CD4-positive, alpha-beta memory T cell (primary cell): ENCODE measurements at places on chromosomes 5 and 9. TPM values are rescaled to one million over a fixed set of nuclear protein-coding genes. Genes with fewer than 3 reads are reported as not detected.

DNA sequence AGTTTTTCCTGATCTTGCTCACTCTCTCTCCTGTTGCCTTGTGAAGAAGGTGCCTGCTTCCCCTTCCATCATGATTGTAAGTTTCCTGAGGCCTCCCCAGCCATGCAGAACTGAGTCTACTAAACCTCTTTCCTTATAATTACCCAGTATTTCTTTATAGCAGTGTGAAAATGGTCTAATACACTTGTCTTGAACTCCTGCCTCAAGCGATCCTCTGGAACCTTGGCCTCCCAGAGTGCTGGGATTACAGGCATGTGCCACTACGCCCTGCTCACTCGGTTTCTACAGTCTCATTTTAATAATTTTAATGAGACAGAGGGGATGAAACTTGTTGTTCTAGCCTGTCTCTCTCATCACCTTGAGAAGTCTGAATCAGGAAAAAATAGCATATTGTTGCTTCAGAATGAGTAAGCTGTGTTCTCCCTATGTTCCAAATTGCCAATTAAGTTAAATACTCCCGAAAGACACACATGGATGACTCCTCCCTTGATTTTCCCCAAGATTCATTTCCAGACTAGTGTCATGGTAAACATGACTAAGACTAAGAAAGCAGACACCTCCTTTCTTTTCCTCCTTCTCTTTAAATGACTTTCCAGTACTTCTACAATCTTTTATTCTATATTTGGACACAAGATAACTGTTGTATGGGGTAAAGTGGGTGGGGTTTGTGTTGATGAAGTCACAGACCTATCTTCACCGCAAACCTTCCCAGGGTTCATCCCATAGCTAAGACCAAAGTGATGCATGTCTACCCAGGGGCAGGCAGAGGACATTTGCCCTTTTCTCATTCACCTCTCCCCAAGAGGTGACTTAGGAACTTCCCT is 7.8 kb upstream of the DNAJC18 start:
- H3K4me1 ChIP-seq: peaks cover 66% of the 10 kb centered on the region
- H3K36me3 ChIP-seq: no peaks in the 10 kb centered on the region
- H3K27ac ChIP-seq: no peak overlapping the region
- no peak overlapping the region for H3K4me3 ChIP-seq
- no peak for DNase-seq

DNA sequence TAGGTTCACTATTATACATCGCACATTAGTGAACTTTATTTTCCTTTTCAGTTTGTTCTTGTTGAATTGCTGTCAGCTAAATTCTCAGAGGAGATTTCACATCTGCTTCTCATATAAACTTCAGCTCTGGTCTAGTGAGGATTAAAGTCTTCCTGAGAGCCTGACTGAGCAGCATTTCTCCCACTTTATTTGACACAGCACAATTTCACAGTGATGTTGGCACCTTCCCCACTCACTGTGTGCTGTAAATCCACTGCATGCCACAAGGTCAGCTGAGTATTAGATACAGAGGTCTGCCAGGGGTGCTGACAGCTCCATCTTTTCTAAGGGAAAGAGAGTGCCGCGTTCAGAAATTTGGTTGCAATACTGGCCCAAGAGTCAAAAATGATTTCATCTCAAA is 567.4 kb downstream of the PRR16 start:
- no peaks in the 10 kb centered on the region for H3K36me3 ChIP-seq
- no peaks in the 10 kb centered on the region for H3K27me3 ChIP-seq

- no peaks in the 10 kb centered on the region for H3K36me3 ChIP-seq
- H3K4me3 ChIP-seq: no peak overlapping the region
- H3K4me1 ChIP-seq: no peaks in the 10 kb centered on the region
- H3K27ac ChIP-seq: no peak overlapping the region
- DNase-seq: no peak
Measured at GRCh38 chr9:12065686-12066085, 627.5 kb upstream of the TYRP1 start.

DNA sequence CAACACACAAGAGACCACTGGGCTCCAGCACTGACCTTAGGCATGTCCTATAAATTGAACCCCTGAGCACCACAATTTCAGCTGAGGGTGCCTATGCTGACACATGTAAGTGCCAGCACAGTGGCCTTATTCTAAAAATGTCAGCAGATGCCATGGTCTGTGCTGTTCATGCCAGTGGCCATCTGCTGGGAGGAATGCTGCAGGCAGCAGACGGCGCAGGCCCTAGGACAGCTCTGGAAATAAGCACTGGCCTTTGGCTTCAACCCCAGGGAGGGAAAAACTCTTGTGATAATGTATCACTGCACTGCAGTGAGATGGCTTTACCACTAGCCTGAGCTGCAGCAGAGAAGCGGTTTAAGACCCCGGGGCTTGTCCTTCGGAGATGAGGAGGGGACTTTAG is 98.5 kb downstream of the SYK start:
- H3K27me3 ChIP-seq: no peaks in the 10 kb centered on the region
- no peaks in the 10 kb centered on the region for H3K36me3 ChIP-seq
- no peak overlapping the region for H3K4me3 ChIP-seq
- DNase-seq: no peak
- no peaks in the 10 kb centered on the region for H3K4me1 ChIP-seq

DNA sequence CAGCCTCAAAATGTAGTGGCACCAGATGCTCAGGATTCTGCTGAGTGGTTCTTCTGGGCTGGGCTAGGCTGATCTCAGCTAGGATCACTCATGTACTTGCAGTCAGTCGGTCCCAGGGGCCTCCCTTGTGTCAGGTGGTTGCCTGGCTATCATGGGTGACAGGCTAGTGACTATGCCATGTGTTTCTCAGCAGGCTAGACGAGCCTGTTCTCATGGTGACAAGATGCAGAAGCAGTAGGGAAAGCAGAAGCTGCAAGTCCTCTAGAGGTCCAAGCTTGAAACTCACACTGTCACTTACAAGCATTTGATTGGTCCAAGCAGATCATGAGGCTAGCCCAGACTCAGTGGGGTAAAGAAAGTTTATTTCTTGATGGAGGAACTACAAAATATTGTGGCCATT is 15.2 kb upstream of the KCNMB1 start:
- no peaks in the 10 kb centered on the region for H3K27me3 ChIP-seq
- H3K36me3 ChIP-seq: no peaks in the 10 kb centered on the region
- H3K4me3 ChIP-seq: no peak overlapping the region
- no peak for DNase-seq

- no peaks in the 10 kb centered on the region for H3K4me1 ChIP-seq
- H3K27ac ChIP-seq: no peak overlapping the region
- H3K27me3 ChIP-seq: peaks cover 4% of the 10 kb centered on the region
- H3K36me3 ChIP-seq: no peaks in the 10 kb centered on the region
Measured at GRCh38 chr5:126335886-126336285, 87.3 kb upstream of the GRAMD2B start.

DNA sequence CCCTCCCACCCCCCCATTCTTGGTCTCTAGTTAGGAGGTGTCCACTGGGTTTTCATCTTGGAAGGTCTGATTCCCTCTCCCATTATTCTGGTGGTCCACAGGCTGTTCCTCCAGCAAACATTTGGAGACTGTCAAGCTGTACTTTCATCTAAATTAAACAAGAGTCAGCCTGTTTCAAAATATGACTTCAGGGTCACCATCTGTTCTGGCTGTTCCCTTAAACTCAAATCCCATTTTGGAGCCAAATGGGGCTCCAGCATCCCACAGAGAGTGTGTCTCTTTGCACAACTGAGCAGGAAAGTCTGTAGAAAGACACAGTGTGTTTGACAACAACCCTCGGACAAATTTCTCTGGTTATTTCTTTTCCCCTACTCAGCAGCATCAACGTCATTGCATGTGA is 20.5 kb downstream of the COL15A1 start:
- H3K27me3 ChIP-seq: no peaks in the 10 kb centered on the region
- H3K27ac ChIP-seq: no peak overlapping the region
- H3K4me1 ChIP-seq: no peaks in the 10 kb centered on the region
- no peaks in the 10 kb centered on the region for H3K36me3 ChIP-seq

DNA sequence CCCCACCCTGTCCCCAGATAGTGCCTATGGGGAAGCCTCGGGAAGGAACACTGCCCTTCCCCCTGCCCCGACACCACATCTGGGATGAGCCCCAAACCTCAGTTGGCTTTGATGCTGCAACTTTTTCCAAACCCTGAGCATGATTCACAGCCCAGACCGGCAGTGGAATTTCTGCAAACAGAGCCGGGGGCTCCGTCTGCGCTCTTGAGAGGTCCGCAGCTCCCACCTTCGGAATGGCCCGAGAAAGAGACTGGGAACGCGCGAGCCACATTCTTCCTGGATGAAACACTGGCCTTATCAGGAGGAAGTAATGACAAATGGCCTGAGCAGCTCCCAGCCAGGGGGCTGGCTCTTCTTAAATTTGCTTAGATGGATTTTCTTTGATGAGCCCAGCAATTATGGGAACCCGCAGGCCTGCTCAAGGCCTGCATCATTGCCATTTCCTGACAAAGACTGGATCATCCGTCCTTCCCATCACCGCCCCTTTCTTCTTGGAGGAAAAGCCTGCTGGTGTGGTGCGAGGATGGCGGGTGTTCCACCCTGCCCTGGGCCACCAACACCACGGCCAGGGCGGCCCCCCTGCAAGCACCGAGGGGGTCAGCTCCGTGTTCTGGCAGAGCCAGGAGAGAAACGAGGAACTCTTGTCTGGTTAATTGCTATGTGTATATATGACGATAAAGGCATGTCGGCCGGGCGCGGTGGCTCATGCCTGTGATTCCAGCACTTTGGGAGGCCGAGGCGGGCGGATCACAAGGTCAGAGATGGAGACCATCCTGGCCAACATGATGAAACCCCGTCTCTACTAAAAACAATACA is 38.8 kb upstream of the COL5A1 start:
- no peaks in the 10 kb centered on the region for H3K36me3 ChIP-seq
- no peaks in the 10 kb centered on the region for H3K27me3 ChIP-seq
- no peak overlapping the region for H3K27ac ChIP-seq
- H3K4me1 ChIP-seq: no peaks in the 10 kb centered on the region
- H3K4me3 ChIP-seq: no peak overlapping the region

GRCh38 chr5:158538506-158539074 is 561.1 kb downstream of the EBF1 start:
- no peak for DNase-seq
- no peak overlapping the region for H3K4me3 ChIP-seq
- no peaks in the 10 kb centered on the region for H3K4me1 ChIP-seq
- H3K27me3 ChIP-seq: no peaks in the 10 kb centered on the region

GRCh38 chr5:43315263-43315662 is 2.1 kb upstream of the HMGCS1 start:
- no peaks in the 10 kb centered on the region for H3K36me3 ChIP-seq
- peaks cover 21% of the 10 kb centered on the region for H3K4me1 ChIP-seq
- H3K4me3 ChIP-seq: no peak overlapping the region
- no peaks in the 10 kb centered on the region for H3K27me3 ChIP-seq

DNA sequence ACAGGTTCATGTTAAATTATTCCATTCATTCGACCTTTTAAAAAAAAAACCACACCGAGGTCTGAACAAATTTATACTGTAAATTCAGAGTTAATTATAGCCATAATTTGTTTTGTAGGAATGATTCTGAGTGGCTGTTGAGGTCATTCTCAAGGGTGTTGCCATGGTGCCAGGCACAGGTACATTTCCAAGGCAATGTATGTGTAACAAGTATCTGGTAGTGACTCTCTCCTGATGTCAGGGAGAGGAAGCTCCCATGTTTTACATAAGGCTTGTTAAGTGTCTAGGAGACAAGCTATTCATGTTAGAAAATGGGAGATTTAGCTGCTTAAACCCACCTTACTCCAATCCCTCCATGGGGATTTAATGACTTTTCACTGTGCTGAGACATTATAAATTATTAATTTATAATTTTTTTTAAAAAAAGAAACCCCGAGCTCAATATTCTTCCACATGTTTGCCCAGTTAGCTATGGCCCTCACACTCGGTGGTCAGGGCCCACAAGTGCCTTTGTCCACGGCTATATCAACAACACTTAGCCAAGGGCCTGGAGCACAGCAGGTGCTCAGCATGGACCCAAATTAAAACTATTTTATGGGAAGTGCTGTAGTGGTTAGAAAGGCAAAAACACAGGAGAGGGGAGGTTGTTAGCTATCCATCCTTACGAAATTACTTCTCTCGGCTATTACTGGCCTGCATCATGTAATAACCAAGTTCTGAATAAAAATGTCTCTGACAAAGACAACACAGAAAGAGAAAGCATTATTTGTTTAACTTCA is 154.6 kb upstream of the GNA14 start:
- peaks cover 12% of the 10 kb centered on the region for H3K4me1 ChIP-seq
- H3K27me3 ChIP-seq: no peaks in the 10 kb centered on the region
- DNase-seq: no peak
- no peak overlapping the region for H3K4me3 ChIP-seq

- no peak overlapping the region for H3K4me3 ChIP-seq
- H3K36me3 ChIP-seq: no peaks in the 10 kb centered on the region
- no peaks in the 10 kb centered on the region for H3K4me1 ChIP-seq
- H3K27me3 ChIP-seq: no peaks in the 10 kb centered on the region
- H3K27ac ChIP-seq: no peak overlapping the region
Measured at GRCh38 chr5:135715267-135716055, 119.0 kb upstream of the SLC25A48 start.

GRCh38 chr9:119412399-119412798 is 43.2 kb upstream of the BRINP1 start:
- no peaks in the 10 kb centered on the region for H3K4me1 ChIP-seq
- no peak for DNase-seq

Gene CDH18
- total RNA-seq: not detected

Gene IGIP
- 13.7 TPM for total RNA-seq

Gene CXCL14
- not detected for total RNA-seq

Gene MAP3K1
- total RNA-seq: 146 TPM

Gene ISL1
- total RNA-seq: not detected

Gene CDC14B
- total RNA-seq: 17.1 TPM
